ENCODE measurements at places on chromosomes 3 and 15.

- DNase-seq, result no peak
These were observed 26.0 kb downstream of the SLC41A3 start for GRCh38 chr3:126057936-126058335.

DNA sequence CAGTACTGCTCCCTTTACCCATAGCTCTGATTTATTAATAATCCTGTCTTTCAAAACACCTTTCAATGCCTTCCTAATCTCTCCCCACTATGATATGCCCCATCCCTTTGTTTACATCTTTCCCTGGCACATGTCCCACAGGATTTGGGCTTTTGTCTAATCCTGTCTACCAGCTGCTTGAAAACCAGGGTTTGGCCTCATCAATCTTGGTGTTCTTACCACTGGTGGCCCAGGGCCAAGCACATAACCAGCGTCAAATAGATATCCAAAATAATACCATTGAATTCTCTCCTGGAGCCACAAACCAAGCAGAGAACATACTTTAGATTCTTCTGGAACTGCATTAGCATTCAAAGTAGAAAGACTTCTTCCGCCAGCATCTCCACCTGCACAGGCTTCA is 104.8 kb upstream of the PPP2R3A start:
- no peak for DNase-seq

GRCh38 chr3:195903950-195904290 is 4.4 kb downstream of the TNK2 start:
- no peak for DNase-seq

GRCh38 chr3:67329358-67329757 is 325.1 kb downstream of the SUCLG2 start:
- no peak for DNase-seq

GRCh38 chr3:22933051-22933840 is 269.9 kb upstream of the UBE2E2 start:
- DNase-seq, result no peak

- DNase-seq, result no peak
These were observed 126.4 kb downstream of the IMPG2 start for GRCh38 chr3:101193957-101194356.

- DNase-seq, result no peak
These were observed 31.4 kb downstream of the STARD5 start for GRCh38 chr15:81292523-81293001.

GRCh38 chr3:195084746-195085145 is 186.2 kb downstream of the XXYLT1 start:
- no peak for DNase-seq

- no peak for DNase-seq
These were observed 30.2 kb downstream of the LYSMD4 start for GRCh38 chr15:99702895-99703602.

- no peak for DNase-seq
These were observed 18.2 kb downstream of the PEX5L start for GRCh38 chr3:180018543-180018942.

- no peak for DNase-seq
These were observed 42.7 kb upstream of the PRICKLE2 start for GRCh38 chr3:64267721-64268604.

- no peak for DNase-seq
These were observed 35.9 kb upstream of the GOLGA6L9 start for GRCh38 chr15:82393671-82394070.

DNA sequence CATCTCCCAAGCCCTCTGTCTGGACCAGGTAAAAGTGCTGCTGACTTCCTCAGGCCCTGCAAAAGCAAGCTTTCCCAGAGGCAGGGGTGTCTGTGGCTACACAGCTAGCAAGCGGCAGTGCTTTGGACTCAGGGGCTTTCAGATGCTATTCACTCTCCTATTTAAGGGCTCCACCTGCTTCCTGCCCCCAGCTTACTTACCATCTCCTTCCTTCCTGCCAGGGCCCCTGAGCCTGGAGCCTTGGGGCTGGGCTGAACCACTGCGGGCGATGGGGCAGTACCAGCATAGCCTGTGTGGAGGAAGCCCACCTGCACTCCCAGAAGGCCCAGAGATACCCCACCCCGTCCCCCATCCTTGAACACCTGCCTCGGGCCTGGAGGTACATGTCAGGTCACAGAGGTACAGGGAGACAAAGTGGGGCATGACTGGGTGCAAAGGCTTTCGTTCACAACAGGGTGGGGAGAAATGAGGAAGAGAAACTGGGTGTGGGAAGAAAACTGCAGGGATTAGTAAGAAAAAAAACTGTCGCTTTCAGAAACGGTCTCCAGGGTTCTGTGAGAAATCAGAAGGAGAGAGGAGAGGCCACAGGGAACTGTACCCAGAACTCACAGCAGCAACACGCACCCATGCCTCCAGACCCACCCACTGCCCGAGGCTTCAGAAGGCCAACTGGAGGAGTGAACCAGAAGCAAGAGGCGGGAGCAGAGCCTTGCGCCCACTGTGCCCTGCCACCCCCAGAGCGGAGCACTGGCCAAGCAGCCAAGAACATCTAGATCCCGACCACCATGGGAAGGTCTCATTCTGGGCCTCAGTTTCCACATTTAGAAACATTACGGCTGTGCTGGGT is 49.5 kb downstream of the CCDC12 start:
- no peak for DNase-seq

- DNase-seq, result no peak
These were observed 3.9 kb downstream of the TMIE start for GRCh38 chr3:46705022-46705530.

DNA sequence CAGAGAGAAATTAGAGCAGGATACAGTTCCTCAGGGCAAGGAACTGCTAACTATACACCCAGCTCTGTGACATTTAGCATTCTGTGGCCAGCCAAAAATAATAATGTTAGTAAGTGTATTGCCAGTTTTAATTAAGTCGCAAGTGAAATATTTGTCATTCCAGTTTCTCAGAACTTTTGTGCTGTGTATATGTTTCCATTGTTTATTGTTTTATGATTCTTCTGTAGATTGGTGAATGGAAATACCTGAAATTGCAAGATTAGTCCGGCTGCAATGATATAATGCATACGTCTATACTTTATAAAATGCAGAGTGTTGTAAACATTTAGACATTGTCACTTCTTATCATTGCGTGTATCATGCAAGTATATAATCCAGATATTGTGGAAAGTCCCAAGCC is 351.3 kb upstream of the GRM7 start:
- DNase-seq, result no peak

DNA sequence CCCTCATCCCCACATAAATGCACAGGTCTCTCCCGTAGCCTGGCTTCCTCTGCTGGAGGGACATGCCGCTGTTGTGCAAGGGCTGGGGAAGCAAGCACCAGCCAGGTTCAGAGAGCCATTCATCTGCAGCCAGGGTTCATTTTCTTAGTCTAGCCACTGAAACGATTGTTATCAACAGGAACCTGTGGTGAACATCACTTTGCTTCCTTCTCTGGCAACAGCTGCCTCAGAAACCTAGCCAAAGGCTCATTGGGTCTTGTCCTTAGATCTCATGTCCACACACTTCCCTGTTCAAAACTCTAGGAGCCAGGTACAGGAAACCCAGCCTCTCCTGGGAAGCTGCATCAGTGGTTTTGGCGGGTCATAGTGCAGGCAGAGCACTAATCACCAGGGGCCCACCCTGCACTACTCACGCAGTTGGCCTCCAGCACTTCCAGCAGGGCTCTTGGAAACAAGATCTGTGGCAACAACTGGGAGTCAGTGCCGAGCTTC is 47.0 kb downstream of the OXNAD1 start:
- DNase-seq, result no peak

DNA sequence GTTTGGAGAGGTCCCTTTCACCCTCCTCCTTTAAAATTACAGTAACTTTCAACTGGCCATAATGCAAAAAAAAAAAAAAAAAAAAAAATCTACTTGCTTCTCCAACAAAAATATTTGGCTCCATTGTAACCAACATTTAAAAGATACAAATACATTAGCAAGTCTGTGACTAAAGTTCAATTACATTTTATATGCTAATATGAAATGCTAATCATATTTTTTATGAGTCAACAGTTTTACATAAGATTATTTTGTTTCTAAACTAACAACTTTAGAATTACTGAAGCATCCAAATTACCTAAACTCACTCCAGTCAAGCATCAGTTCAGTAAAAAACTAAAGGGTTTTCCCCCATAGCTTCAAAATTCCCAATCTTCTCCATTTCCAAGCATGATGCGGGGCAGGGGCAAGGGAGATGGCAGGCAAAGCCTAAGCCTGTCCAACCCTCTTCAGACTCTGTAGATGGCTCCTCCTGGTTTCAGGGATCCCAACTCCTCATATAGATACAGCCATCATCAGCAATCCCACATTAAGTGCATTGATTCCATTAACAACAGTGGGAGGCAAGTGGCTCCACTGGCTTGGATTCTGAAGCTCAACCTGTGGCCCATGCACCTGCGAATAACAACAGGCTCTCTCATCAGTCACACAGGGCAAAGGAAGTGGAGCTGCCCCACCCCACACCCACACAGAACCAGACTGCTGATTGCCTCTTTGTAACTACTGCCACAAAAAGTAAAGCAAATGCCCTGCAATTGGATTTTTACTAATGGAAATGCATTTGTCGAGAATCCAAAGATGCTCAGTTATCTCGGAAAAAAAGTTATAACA is 15.0 kb downstream of the SFMBT1 start:
- no peak for DNase-seq

- DNase-seq, result no peak
These were observed 14.2 kb upstream of the CD200R1L start for GRCh38 chr3:112860898-112861297.

DNA sequence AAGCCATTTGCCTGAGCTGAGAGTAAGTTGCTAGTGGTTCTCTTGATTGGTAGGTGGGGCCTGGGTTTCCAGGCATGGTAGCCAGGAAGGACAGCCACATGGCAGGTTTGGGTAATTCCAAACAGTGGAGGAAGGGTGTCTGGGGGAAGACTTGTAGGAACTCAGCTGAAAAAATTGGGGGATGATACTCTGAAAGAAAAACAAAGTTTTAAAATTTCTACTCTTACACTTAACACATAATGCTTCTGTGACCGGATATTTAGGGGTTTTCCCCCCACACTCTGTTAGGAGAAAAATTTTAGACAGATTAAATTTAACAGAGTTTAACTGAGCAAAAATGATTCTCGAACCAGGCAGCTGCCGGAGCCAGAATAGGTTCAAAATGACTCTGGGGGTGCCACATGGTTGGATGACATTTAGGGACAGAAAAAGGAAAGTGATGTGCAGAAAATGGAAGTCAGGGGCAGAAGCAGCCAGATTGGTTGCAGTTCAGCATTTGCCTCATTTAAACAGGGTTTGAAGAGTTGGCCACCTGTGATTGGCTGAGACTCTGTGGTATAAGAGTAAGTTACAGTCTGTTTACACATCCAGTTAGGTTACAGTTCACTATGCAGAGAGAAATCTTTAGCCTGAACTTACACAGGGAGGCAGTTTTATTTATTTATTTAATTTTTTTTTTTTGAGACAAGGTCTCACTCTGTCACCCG is 8.1 kb downstream of the B2M start:
- no peak for DNase-seq

All from urinary bladder (tissue), 4 donors.